ENCODE measurements at places on chromosomes 6 and 20. TPM values are rescaled to one million over a fixed set of nuclear protein-coding genes. Genes with fewer than 3 reads are reported as not detected.

GRCh38 chr20:45358282-45359068, 4.5 kb upstream of the SYS1 start:
- no peak for DNase-seq

The SLC24A3 gene
- 0.99 TPM for total RNA-seq

DNA sequence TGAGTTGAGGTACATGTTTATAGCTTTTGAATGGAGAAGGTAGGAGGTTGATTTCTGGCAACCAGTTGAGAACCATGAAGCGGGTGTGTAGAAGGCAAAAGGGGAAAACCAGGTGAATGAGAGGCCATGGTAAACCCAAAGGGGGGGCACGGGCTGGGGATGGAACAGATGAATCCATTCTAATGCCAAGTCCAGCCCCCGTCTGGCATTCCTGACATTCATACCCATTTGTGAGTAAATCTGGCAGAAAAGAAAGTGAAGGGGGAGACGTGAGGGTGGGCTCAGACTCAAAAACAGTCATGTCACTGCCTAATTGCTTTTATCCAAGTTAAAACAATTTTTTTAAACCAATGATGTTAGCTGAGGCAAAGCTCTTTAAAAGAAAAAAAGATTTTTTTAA, 172.8 kb upstream of the QKI start:
- no peak for DNase-seq

The KCNQ2 gene
- total RNA-seq, result not detected

The CCM2L gene
- total RNA-seq, result not detected

GRCh38 chr6:134795001-134795400, 154.9 kb downstream of the ALDH8A1 start:
- DNase-seq, result no peak

GRCh38 chr6:53411451-53411850, 62.7 kb upstream of the ELOVL5 start:
- DNase-seq, result no peak

The SOX18 gene
- not detected for total RNA-seq

DNA sequence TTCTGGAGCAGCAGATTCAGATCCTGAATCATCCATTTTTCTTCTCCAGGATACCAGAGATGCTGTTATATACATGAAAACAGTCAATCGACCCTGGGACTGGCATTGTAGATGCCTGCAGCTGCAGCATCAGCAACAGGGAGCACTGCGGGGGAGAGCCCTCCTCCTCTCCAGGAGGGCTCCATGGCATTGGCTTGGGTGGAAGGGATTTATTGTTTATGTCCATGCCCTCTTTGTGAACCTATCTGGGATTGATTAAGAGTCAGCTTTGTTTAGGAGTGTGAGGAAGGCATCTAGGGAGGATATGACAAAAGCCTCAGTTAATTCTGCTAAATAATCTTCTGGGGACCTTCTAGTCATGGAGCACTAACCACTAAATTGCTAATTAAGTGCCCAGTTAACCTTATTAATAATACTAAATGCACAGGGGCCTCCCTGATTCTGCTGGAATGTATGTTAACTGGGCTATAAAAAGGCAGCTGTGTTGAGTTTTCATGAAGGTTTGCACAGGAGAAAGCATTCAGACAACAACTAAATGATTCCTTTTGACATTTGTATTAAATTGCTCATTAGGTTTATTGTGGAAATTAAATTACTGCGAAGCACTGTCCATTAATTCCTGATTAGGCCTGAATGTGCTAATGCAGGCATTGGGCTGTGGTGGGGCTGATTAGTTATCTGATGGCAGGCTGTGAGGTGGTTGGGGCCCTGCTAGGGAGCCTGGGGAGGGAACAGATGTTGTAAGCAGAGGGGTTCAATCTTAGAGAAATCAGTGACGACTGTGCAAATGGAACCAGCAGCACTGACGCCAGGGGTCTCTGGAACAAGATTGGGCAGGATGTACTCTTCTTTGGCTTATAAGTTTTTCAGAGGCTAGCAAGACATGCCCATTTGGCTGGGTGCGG, 57.6 kb downstream of the IMPG1 start:
- DNase-seq, result no peak

The MEI4 gene
- not detected for total RNA-seq

GRCh38 chr6:162055365-162055764, 672.2 kb downstream of the PRKN start:
- no peak for DNase-seq

The KIF25 gene
- not detected for total RNA-seq

- DNase-seq, result no peak
Observed at GRCh38 chr6:37039958-37040357, 34.5 kb downstream of the FGD2 start.

GRCh38 chr20:11734431-11734830, 183.3 kb upstream of the BTBD3 start:
- no peak for DNase-seq

- no peak for DNase-seq
Observed at GRCh38 chr20:58603721-58604120, 47.4 kb upstream of the STX16 start.

GRCh38 chr6:156946370-156946936, 169.3 kb downstream of the ARID1B start:
- DNase-seq, result no peak

DNA sequence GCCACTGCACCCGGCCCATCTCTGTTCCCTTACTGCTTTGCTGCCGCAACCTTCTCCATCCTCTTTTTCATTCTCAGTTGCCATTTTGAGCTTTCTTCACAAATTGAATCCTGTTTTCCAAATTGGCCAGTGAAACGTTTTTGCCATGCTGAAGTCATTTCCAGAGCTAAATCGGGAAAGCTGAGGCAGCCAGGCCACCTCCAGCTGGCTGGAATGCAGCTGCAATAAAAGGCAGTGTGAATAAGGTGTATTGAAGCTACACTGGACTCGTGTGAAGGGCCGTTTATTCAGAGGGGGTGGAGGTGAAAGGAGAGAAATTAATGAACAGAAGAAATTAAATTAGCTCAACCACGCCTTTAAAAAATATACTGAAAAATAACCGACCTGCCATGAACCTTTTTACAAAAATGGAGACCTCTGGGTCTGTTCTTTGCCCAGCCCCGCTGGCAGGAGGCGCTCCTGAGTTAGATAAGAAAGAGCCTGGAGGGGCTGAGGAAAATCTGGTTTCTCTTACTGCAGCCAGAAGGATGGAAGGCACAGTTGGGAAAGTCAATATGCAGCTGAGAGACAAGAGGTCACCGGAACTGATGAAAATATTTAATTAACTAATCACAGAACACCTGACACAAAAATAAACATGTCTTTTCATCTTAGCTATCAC, 283.9 kb downstream of the FOXC1 start:
- no peak for DNase-seq

The MARCKS gene
- 2.1 TPM for total RNA-seq

The TRIM15 gene
- not detected for total RNA-seq

- no peak for DNase-seq
Observed at GRCh38 chr6:132122871-132123270, 171.7 kb upstream of the CCN2 start.

The COL9A3 gene
- not detected for total RNA-seq

GRCh38 chr6:127180426-127180825, 62.0 kb downstream of the RSPO3 start:
- DNase-seq, result no peak

The SLC2A10 gene
- 2.2 TPM for total RNA-seq

The MMUT gene
- 7.1 TPM for total RNA-seq

DNA sequence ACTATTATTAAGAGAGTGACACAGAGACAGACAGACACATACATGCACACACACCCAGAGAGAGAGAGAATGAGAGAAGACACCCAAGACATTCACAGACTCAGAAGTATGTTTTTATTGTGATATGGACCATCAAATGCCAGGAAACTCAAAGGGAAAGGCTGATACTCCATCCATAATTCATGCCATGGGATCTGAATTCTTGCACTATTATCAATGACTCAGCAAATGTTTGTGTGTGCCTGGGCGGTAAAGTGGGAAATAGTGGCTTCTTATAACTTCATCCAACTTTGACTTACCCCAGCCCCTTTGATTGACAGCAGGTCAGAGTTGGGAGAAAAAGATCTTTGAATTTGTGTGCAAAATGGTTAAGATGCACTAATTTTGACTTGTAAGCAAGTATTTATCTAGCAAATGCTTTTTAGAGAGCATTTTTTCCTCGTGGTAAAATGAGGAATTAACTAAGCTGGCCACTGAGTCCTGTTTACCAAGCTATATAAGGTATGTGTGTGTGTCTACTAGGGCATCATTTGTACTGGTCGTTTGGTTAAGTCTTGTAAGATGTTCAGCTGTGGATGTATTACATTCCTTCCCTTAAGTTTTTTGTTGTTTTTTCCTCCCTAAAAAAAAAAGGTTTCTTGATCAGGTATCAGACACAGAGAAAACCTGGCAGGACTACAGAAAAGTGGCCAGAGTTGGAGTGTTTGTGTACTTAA, 3.0 kb upstream of the CCN2 start:
- no peak for DNase-seq

DNA sequence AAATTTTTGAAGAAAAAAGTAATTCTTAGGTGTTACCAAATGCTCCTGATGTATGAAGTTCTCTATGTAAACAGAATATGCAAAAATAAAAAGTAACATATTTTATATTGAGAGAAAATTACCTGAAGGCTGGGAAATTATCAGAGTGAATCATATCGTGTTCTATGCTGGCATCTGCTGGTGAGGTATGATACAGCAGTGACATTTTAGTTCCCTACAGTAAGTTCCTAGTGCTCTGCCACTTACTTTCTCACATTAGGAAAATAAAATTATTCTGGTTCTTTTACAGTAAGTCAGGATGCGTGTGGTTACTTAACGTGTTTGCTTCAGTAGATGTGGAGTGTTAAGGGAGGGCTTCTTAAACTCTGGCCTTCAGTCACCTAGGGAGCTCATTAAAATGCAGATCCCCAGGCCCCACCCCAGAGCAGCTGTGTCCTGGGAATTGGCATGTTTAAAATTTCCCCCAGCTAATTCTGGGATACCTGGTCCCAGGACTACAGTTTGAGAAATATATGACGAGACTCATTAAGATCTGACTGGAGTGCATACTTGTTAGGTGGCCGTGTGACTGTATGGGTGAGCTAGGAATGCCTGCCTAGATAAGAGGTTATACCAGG, 3.2 kb downstream of the ACTR5 start:
- peak; percentile 75 for DNase-seq

The CHRNA4 gene
- total RNA-seq, result not detected

GRCh38 chr20:59403261-59403961, 103.0 kb downstream of the EDN3 start:
- peak; percentile 78 for DNase-seq

The TFAP2A gene
- total RNA-seq, result not detected

GRCh38 chr20:5309971-5310370, 6.8 kb downstream of the PROKR2 start:
- DNase-seq, result no peak

All from natural killer cell (primary cell).